Stimulated activated CD4-positive, alpha-beta T cell treated with anti-CD3 and anti-CD28 coated beads, Interleukin-1b, Interleukin-23, amount 100 ng/mL, for 24 hours (primary cell): ENCODE measurements at places on chromosomes 2 and 18.

GRCh38 chr2:98769114-98769476, 38.2 kb upstream of the MGAT4A start:
- DNase-seq = no peak

GRCh38 chr2:105329561-105330495, at the start of gene TGFBRAP1:
TSS of gene TGFBRAP1 (minus strand) at chr2:105329735. CDS start at chr2:105308301, 21,434 bp downstream.
- DNase-seq = peak; percentile 51

GRCh38 chr2:62149708-62150107, 46.2 kb upstream of the B3GNT2 start:
- no peak for DNase-seq

GRCh38 chr18:34659579-34660517, 50.2 kb upstream of the DTNA start:
- no peak for DNase-seq

DNA sequence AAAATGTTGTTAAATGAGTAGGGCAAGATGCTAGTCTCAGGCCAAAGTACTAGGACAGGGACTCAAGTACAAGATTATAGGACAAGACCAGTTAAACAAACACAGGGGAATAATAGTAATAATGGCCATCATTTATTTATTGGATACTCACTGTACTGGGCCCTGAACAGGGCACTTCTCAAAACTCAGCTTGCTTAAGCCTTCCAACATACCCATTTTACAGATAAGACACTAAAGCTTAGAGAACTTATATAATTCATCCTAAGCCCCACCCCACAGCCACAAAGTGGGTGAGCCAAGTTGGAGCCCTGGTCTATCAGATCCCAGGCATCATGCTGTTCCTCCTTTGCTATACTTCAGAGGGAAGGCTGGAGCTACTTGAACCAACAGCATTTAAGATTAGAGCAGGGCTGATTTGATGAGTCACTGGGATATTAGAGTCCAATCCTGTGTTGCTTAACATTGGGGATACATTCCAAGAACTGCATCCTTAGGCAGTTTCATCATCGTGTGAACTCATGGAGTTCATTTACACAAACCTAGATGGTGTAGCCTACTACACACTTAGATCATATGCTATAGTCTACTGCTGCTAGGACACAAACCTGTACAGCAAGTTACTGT, 153.6 kb downstream of the MTCL1 start:
- no peak for DNase-seq

DNA sequence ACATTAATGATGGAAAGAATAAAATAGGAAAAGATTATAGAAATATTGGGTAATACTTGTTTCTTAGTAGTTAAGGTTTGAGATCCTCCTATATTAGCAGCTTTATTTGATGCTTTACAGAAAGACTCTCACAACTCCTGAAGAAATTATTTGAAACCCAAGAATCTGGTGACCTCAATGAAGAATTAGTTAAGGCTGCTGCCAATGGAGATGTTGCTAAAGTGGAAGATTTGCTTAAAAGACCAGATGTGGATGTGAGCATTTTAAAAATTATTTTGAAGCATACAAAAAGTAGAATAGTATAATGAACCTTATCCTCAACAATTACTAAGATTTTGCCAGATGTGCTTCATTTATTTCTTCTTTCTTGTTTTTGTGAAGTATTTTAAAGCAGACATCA, 59.1 kb downstream of the MIB1 start:
- DNase-seq = no peak

DNA sequence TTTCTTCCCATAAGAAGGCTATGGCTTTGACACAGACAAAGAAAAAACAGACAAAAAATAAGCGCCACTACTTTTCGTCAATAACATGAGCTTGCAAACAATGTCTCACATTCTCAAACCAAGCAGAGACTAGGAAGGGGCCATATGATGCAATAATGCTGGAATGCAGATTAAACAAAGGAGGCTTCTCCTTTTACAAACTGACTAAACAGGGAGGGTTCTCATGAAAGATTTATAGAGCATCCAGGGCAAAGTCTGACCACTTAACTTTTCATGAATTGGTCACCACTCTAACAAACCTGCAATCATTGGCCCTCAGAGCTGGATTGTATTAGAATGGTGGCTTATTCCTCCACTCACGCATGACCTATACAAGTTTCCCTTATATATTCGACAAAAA, 663.3 kb upstream of the CHAC2 start:
- DNase-seq = no peak

- no peak for DNase-seq
These were observed 26.5 kb downstream of the ACVR1 start for GRCh38 chr2:157849591-157849990.

GRCh38 chr2:120958623-120959366, 223.1 kb downstream of the GLI2 start:
- no peak for DNase-seq

DNA sequence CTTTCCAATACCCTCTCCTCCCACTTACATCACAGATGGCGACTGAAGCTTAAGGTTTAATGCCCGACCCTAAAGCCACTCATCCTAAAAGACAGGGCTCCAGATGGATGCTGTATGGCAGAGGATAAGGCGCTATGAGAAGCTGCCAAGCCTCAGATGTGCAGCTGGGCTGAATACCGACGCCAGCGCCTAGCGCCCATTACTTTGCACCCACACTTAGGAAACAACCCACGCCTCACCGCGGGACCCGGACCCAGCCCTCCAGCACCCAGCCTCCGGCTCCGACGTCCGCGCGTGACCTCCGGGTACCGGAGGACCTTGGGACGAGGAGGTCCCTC, 335 bp downstream of the TRAK2 start:
- no peak for DNase-seq

DNA sequence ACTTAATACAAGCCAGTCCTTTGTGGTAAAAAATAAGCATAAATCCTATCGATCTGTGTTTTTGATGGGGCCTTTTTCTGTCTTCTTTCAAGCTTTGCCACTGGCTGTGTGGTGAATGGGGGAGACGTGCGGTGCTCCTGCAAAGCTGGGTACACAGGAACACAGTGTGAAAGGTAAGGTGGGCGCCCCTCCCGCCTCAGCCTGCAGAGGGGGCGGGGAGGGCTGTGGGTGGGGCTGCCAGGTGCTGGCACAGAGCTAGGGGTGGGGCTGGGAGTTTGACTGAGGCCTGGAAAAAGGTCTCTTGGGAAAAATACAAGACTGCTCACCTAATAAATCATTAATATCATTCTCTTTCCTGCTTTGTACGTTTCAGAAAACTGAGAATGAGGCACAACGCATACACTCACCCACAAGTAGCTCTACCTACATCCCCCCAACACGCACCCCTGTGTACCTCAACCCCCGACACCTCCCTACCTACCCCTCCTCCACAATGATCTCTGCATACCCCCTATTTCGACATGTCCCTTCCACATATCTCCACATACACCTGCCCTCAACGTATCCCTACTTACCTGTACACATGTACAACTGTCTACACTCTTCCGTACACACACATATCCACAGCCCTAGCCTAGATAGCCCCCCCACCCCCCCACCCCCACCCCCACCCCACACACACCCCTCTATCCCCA, 129.7 kb upstream of the TTC39C start:
- no peak for DNase-seq

GRCh38 chr2:171389325-171389724, 44.5 kb downstream of the METTL8 start:
- DNase-seq = no peak

DNA sequence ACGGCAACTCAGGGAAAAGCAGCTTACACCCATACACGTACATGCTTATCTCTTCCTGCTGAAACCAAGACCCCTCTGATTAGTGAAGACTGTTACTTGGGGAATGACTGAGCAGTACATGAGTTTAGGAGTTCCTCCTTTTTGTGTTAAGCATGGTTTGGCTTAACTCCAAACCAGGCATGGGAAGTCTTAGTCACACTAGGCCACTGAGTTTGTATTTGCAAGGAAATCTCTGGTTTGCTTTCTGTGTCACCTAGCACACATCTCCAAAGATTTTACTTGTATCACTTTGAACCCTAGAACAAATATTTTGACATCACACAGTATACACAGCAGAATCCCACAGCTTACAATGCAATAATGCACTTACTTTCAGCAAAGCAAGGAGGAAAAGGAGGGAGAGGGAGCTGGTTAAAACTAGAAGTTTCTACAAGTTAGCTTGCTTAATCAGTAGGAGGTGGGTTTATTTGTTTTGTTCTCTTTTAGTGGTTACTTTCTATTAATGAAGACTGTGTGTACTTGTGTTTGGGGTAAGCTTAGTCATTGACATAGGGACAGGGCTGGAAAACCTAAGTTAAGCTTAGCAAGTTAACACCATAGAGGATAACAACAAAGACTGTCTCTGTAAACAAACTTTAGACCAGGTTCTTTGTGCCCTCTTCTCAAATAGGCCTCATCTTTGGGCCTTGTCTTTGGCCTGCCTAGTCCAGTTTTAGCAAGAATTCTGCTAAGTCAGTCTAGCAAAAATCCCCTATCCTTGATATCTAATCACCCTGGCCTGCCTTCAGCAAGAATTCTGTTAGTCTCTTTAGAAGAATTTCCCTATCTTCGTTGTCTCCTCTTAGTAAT, 219.4 kb downstream of the MREG start:
- DNase-seq = no peak

DNA sequence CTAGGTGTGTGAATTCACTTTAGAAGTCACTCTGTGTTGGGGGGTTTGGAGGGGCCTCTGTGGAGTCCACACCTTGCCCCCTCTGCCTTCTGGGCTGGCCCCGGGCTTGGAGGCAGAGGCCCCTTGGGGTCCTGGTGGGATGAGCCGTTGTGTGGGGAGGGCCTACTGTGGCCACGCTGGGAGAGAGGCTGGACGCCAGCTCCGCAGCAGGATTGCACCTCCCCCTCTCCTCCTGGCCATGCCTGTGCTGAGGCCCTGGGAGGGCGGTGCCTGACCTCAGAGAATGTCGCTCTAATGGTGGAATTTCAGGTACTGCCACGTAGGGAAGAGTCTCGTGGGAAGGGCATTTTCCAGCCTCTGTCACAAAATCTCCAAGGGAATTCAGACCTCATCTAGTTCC, 237.0 kb downstream of the ATAD2B start:
- no peak for DNase-seq

DNA sequence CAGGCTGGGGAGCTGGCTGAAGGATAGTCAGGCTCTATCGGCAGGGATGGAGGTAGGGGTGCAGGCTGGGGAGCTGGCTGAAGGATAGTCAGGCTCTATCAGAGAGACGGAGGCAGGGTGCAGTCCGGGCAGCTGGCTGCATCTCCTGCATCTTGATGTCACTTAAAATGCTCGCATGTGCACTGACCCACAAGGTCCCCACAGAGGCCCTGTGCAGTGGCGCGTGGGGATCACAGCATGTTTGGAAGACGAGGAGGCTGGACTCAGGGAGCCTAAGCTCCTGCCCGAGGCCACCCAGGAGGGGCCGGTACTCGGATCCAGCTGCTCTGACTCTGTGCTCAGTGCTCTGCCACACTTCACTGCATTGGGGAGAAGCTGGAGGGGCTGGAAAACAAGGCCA, 189.0 kb upstream of the HDAC4 start:
- DNase-seq = no peak

DNA sequence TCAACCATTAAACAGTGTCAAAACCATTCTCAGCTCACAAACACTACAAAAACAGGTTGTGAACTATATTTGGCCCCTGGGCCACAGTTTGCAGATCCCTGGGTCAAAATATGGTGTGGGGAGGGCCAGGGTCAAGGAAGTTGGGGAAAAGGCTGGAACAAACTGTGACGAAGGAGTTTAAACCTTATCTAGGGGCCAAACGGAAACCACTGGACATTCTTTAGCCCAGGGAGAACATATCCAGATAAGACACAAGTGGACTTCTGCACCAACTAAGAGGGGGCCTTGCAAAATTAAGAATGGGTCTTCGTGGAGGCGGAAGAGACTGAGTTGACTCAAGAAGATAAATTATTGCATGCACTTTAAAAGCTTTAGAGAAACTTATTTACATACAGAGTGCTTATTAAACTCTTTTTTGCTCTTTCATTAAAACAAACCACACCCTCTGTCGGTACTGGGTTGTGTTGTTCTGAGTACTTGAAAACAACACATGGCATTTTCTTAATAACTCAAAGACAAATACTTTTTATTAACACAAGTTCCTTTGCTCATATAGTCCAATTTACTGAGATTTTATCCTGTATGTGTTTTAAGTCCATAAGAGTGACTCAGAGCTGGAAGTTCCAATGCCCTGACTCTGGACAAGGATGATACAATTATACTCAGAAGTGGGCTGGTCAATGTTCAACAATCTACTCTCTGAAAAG, 5.3 kb upstream of the ASAP2 start:
- DNase-seq = no peak

DNA sequence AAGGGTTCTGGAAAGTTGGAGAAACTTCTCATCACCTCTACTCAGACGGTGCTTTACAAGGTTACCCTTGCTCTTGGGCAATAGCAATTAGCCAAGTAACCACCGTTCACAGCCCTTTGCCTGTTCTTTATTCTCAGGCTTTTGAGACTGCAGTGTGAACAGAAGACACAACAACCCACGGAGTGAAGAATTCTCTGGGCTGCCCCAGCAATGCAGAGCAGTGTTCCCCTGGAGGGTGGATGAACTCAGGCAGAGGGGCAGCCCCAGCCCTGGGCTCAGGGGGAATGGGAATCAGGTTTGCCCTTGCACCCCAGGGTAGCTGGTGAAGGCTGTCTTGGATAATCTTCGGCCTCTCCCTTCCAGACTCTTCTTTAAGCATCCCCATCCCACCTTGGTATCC, 69.1 kb downstream of the MCFD2 start:
- no peak for DNase-seq

DNA sequence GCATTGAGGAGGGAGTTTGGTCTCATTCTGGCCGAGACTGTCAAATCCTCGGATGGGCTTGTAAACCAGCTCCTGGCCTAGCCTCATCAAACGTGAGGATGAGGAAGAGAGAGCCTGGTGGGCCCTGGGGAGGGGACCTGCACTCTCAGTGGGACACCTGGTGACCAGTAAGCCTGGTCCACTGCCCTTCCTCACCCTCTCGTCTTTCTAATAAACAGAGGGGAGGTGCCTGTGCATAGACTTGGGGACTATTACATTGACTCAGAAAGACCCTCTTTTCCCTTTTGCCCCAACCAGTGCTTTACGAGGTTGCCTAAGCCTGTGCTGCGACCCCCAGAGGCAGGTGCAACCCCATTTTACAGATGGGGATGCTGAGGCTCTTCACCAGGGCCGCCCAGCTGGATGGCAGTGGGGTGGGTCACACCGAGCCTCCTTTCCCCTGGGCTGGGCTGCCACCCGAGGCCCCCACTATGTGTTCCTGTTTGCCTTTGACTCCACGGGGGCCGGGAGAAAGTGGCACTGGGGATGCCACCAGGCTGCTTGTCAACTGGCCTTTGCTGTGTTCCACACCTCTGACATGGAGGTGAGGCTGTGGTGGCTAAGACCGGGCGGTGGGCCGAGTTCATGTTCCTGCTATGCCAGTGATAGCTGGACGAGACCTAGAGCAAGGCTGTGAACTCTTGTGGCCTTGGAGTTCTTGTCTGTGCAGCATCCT, 85.9 kb downstream of the GLI2 start:
- DNase-seq = no peak

DNA sequence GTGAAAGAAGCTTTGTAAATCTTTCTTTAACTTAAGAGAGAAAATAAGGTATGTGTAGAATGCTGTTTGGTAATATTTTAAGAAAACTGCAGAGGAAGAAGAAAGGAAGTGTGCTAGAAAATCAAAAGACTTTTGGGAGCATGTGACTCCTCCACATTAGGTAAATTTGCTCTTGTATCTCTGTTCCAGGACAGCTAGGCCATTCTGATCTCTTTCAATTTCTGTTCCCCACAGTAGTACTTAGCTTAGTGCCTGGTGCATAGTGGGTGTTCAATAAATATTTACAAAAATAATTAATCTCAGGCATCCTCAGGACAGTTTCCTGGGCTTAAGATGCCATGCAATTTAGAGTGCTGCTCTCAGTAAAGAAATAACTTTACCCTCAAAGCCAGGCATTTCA, 105.0 kb downstream of the GPD2 start:
- DNase-seq = no peak
